ENCODE measurements at places on chromosomes 11 and 22.

- no peak for DNase-seq
Observed at GRCh38 chr11:75078233-75078632, 18.4 kb downstream of the OR2AT4 start.

GRCh38 chr11:7969756-7970646 lies 4.8 kb upstream of the NLRP10 start:
- DNase-seq, result no peak

- no peak for DNase-seq
Observed at GRCh38 chr11:2583605-2583958, 116.2 kb downstream of the KCNQ1OT1 start.

DNA sequence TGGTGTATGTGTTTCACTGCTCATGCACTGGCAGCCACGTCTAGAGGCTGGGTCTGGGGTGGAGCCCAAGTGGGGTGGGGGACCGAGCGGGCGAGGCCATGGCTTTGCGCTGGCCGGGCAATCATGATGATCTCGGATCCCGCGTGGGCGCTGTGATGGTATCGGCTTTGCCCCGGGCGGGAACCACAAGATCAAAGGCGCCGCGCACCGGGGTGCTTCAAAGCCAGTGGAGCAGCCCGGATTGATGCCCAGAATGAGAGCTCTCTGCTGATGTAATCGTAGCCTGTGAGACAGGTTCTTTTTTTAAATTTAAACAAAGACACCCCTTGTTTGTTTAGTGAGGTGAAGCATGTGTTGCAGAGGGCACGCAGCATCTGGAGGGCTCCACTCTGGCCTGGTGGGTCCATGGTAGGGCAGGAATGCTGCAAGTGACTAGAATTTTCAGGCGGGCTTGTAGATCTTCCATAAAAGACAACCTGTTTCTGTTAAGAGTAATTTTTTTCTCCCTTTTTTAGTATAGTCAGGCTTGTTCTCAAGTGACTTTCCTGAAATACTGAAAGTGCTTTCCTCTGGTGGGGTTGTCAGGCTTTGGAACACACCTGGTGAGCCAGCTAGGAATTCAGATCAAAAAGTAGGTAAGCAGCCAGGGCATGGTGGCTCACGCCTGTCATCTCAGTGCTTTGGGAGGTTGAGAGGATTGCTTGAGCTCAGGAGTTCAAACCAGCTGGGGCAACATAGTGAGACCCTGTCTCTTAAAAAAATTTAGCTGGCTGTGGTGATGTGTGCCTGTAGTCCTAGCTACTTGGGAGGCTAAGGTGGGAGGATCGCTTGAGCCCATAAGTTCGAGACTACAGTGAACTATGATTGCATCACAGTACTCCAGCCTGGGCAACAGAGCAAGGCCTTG lies 40.7 kb downstream of the ZNRF3 start:
- DNase-seq, result no peak

DNA sequence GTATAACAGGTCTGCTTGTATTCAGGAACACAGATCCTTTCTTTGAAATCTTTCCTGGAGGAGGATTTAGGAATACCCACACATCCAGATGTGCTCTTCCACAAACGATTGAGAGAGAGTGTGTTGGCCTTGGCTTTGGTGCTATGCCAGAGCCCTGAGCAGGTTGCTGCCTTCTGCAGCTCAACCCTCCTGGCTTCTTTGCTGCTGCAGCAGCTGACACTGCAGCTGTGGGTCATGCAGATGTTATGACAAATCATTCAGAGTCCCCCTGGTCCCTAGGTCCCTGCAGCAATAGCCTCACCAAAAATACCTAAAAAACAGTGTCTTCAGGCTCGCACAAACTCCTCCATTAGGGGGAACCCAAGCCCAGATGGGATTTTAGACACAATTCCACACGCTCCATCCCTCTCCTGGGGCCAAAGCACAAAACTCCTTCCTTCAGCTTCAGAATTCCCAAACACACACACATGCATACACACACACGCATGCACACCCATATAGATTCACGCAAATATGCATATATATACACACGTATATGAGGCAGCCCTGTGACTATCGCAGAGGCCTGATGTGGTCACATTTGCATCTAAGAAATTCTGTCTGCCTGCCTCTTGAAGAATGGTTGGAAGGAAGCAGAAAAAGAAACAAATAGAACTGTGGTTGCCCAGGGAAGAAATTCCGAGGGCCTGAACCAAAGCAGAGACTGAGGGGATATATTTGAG lies 35.4 kb downstream of the SLN start:
- no peak for DNase-seq

DNA sequence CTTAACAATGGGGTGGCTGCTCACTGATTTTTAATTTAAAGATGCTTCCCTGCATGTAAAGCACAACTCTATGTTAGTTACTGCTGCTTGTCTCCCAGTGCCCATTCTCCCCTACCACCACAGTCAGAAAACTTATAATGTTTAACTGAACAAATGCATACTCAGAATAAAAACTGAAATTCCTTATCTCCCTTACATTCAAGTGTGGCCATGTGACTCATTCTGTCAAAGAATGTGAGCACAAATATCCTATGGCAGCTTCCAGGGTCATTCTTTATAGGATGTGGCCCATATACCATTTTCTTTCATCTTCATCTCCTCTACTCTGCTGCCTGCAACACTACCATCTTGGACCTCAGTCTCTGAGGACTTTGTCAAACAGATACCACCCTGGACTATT lies 374.8 kb downstream of the DYNC2H1 start:
- DNase-seq, result no peak

DNA sequence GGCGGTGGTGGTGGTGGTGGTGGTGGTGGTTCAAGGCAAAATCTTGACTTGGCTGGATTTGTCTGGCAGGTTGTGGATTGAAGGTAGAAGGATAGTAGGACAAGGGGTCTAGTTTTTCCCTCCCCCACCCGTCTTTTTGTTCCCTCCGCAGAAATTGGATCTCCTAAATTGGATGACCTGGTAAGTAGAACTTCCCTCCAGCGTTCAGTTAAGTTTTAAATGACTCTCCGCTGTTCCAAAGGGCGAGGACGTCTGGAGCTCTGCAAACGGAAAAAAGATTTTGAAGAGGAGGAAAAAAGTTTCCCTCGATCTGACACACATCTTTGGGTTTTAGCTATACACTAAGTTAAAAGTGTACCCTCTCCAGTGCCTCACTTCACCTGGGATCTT lies 422 bp upstream of the LGR4 start:
- no peak for DNase-seq
